ENCODE measurements at places on chromosomes 16 and 17. TPM values are rescaled to one million over a fixed set of nuclear protein-coding genes. Genes with fewer than 3 reads are reported as not detected.

DNA sequence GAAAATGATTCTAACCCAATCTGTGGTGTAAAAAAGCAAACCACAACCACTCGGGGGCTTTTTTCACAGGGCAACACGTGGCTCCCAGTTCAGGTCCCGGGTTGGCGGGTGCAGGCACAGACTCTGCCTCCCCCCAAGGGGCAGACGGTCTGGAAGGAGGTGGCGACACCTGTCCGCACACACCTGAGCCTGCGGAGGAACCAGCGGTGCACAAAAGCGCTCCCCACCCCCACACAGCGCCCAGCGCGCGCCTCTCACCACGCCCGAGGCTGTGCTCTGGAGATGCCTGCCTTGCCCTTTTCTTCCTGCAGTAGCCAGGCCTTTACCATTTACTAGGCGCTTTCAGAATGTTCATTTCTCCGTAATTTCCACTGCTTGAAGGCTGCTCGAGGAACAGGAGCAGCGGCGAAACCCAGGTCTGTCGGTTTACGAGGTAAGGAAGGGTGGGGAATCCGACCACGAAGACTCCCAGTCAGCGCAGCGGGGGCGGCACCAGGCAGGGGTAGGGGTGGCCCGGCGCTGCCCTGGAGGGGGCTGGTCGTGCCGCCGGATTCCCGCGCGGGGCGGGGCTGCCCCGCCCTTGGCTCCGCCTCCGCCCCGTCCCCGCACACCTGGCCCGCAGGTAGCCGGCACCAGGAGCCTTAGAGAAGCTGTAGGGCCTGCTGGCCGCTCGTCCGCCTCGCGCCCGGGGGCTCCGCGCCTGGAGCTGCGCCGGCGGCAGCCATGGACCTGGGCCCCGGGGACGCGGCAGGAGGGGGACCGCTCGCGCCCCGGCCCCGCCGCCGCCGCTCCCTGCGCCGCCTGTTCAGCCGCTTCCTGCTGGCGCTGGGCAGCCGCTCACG, at the start of gene USP43:
USP43 (plus strand) TSS at position 608 of the 842 bp plus-strand sequence; CDS start at position 724, 116 bp downstream.
- DNase-seq = peak; percentile 78

DNA sequence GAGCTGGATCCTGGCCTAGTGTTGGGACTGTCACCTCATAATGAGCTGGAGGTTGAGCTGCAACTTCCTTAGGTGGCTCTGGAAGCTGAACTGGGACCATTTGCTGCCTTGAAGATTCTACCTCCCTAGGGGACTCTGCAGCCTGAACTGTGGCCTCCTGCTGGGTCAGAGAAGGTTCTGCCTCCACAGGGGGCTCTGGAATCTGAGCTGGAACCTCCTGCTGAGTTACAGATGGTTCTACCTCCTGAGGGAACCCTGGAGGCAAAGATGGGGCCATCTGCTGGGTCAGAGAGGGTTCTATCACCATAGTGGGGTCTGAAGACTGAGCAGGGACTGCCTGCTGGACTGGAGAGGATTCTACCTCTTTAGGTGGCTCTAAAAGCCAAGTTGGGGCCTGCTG, 46.6 kb upstream of the NF1 start:
- no peak for DNase-seq

DNA sequence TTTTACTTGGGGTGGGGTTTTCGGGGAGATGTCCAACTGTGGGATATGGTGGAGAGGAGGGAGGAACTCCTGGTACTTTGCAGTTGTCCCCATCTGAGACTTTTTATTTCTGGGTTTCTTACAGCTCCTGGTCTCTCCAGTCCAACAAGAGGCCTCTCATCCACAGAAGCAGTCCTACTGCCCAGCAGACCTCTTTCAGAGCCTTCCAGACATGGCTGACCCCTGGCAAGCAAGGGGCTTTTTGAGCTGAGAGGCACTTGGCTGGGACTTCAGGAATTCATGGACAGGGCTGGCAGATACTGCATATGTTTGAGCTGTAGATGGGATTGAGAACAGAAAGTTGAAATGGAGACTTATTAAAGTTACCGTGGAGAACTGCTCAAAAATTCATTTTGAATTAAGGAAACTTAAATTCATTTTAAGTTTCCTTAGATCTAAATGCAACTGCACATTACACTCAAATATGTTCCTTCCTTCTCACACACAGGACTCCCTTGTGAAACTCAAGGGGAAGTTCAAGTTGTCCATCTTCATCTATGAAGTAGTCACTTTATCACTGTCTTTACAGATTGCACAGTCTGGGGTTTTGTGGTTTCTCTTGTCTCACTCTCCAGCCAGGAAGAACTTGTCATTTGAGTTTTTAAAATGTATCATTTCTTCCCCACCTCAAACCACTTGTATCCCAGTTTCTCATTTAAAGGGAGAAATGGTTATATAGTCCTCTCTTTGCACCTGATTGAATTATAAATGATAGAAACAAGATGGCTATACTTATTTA, 1.1 kb downstream of the LASP1NB start:
- no peak for DNase-seq

DNA sequence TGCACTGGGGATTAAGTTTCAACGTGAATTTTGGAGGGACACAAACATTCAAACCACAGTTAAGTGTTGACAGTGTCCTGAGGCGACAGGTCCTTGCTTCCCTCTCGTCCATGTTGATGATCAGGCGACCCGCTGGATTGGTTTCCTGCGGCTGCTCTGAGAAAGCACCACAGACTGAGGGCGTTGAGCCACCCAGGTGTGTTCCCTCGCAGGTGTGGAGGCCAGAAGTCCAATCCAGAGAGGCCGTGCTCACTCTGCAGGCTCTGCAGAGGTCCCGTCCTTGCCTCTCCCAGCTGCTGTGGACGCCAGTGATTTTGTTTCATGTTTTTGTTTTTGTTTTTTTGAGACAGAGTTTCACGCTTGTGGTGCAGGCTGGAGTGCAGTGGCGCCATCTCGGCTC, 22.4 kb upstream of the CBX2 start:
- no peak for DNase-seq

- DNase-seq = peak; percentile 62
Observed at GRCh38 chr16:2284797-2285576, 17.1 kb upstream of the RNPS1 start.

- peak; percentile 26 for DNase-seq
Observed at GRCh38 chr17:63819131-63819530, 8.1 kb upstream of the PSMC5 start.

DNA sequence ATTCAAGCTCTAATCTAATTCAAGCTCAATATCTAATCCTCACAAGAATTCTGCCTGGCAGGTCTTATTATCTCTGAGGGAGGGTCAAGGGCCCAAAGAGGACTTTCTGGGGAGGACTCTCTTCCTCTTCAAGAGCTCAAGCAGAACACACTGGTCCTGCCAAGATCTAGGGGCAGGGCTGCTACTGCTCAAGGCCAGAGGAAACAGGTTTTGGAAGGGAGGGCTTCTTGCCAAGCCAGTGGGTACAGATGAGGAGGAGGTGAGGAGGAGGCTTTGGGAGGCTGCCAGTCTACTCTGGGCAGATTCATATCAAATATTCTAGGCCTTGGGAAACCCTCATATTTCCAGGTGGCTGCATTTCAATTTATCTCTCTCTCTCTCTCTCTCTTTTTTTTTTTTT, 51.8 kb upstream of the IL34 start:
- DNase-seq = no peak

- peak; percentile 68 for DNase-seq
Observed at GRCh38 chr16:57680842-57681375, 12.8 kb downstream of the ADGRG3 start.

DNA sequence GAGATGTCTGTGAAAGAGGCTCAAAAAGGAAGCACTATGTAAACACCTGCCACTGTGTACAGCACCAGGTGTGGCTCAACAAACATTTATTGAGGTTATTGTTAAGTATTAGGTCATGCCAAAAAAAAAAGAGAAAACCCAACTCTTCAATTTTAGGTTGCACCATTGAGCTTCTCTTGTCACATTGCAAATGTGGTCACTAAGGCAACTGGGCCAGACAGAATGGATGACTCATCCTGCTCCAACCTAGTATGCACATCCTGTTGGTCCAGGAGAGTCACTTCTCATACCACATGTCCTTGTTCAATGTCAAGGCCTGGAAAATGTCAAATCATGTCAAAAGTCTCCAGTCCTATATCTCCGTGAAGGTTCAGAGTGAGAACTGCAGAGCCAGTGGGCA, 25.0 kb downstream of the HOXB1 start:
- no peak for DNase-seq

DNA sequence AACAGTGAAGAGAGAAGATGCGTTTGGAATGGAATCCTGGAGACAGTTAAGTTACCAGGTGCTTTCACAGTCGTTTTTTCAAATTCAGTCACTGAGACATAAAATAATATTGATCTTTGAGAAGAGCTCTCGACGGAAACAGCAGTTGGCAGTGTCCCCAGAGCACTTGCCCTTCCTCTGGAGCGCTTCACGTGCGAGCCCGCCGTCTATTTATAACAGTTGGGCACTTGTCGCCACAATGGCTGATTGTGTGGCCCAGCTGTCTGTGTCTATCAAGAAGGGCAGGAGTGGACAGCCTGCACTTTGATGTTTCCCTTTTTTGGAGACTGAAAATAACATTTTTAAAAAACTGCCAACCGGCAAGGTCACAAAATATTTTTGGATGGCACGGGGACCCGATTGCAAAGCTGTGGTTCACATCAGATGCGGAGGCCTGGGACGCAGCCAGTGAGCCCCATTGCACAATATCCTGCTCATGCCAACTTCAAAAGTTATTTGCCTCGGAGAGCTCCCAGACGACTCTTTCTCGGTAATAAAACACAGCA, 62.9 kb downstream of the ADCY9 start:
- peak; percentile 75 for DNase-seq

- DNase-seq = peak; percentile 92
Observed at GRCh38 chr17:40364121-40364861, at the start of gene GJD3. Gene GJD3 (minus strand): TSS chr17:40364737. CDS start chr17:40363815, 922 bp downstream.

- DNase-seq = peak; percentile 87
Observed at GRCh38 chr17:77145612-77146245, 5.0 kb downstream of the SEC14L1 start.

DNA sequence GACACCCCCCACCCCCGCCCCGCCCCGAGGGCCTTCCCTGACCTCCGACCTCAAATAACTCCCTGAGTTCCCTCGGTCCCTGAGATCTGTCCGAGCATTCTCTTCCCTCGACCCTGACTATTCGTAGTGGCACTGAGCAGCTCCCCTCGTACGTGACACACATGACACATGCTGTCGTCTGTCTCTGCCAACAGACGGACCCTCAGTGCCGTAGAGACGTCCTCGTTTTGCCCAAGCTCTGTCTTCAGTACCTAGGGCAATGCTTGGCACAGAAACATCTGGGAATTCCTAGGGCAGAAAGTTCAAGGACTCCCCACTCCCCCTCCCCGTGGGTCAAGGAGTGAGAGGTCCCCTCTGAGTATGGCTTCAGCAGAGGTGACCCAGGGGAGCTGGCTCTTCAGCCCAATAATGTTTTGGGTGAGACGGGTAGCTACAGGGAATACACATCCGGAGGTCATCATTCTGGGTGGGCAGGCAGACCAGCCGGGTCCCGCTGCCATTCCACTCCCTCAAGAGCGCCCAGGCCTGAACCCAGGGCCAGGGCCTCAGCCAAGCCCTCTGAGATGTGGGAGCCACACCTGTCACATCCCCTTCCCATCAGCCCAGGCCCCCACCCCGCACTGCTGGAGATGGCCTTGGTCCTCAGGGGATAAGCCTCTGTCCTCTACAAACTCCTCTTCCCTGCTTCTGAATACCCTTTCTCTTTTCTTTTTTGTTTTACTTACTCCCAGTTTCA, 671 bp upstream of the FADS6 start:
- DNase-seq = peak; percentile 83

DNA sequence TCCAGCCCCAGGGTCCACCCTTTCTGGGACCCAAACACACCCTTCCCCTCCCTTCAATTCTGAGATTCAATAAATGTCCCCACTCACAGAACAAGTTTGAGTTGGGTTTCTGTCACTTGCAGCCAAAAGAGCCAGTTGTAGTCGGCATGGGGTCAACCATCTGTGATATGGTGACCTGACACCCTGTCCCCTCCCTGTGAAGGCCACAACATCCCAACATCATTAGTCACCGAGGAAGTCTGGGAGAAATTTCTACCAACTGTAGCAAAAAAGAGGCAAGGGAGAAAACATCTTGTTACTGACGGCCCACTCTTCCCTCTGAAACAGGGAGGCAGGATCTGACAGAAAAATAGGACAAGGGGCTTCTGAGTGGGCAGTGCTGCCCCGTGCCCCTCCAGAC, 638 bp upstream of the LYZL6 start:
- no peak for DNase-seq

DNA sequence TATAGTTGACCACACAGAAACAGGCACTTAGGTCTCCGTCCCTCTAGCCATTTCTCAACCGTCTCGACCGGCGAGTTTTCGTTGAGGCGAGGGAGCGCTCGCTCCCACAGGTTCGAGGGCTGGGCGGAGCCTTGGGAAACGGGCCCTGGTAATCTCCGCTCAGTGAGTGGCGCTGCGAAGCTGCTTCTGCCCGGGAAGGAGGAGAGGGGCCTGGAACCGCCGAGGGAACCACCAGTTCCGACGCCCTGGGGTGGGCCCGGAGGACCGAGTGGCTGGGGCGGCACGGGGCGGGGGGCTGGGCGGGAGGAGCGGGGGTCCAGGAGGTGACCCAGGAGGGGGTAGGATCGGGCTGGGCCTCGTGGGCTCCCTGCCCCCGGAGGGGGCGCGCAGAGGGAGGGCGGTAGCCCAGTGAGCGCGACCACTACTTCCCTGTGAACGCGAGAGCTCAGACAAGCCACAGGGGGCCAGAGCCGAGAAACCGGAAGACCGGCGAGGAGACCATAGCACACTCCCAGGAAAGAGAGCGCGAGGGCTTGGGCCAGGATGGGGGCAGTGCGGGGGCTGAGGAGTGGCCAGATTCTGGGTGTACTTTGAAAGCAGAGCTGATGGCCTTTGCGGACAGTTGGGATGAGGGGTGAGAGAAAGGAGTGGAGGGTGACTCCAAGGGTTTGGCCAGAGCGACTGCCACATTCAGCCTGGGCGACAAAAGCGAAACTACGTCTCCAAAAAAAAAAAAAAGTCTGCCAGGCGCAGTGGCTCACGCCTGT, 29.9 kb upstream of the ARL4D start:
- peak; percentile 92 for DNase-seq

DNA sequence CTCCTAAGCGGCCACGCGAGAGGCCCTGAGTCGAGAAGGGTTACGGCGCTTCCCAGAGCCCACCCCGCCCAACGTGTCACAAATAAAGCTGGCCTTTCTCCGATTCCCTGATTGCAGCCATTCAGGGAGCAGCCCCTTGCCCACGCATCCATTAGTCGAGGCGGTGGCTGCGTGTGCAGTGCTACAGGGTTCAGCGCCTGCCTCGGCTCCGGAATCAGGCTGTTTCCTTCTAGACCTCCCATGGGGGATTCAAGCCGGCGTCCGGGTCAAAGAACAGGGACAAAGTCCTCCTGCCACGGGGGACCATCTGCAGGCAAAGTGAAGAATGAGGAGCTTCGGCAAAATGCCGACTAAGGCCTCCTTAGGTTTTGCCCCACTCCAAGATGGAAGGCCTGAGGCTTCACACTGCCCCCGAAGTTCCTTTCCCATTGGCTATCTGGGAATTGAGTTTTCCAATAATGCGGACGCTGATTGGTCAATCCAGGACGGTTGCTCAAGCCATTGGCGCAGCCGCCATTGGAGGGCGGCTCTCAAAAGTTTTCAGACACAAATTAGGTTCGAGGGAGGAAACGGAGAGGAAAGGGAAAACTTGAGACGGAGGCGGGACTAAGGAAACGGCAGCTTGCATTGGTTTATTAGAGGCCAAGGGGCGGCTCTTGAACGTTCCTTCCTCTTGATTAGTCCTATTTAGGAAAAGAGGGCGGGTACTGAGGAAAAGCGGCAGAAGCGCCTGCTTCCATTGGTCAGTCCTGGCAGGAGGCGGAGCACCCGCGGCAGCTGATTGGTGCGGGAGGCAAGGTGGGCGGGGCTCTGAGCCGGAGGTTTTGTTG, 430 bp upstream of the KATNB1 start:
- DNase-seq = peak; percentile 99

Gene KDM6B
- total RNA-seq = 12.3 TPM

Gene CBFA2T3
- total RNA-seq = not detected

Gene HOXB1
- not detected for total RNA-seq

Gene TP53TG3B
- not detected for total RNA-seq

Gene DOC2A
- not detected for total RNA-seq
